ENCODE measurements at places on chromosomes 6 and 20.

DNA sequence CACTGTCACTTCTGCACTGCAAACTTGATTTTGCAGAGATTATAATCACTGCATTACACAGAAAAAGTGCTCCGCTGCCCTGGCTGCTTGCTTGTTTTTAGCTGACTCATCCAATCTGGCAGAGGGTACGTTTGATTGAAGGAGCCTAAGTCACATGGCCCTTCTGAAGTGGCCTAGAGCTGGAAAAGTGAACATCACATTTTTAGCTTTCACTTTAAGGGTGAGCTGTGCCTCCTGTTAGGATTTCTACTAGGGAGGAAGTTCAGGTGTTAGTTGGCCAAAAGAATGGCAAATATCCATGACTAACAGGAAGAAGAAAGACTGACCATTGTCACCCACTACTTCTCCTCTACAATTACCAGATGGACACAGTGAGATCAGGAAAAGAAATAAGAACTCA lies 889.1 kb upstream of the MAP3K7 start:
- DNase-seq = peak; percentile 8

DNA sequence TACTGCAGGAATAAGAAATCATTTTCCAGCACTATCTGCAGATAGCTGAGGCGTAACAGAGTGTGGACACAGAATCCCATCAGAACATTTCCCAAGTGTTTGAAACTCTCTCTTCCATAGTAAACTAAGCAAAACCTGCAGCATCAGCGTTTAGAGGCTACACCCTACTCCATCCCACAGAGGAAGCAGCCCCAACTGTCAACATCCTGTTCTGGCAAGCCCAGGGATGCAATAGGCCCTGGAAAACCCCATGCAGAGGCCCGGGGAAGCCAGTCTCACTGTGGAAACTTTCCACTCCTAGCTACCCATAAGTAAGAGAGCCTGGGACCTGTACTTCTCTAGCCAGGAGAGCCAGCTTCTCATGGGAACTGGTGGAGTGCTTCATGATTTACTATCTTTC lies 129.4 kb downstream of the LY86 start:
- no peak for DNase-seq

DNA sequence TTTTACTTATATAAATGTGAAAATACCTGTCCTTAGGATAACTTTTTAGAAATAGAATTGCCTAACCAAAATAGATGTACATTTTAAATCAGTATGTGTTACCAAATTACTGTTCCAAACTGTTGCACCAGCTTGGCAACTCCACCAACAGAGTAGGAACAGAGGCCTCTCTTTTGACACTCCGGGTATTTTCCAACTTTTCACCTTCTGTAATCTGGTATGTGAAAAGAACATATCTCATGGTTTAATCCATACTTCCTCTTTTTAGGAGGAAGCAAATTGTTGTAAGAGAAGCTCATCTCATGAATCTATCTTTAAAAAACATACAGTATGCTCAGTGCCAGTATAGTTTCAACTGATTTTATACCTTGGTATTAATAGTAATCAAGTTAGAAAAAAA lies 24.9 kb downstream of the RNF144B start:
- no peak for DNase-seq

DNA sequence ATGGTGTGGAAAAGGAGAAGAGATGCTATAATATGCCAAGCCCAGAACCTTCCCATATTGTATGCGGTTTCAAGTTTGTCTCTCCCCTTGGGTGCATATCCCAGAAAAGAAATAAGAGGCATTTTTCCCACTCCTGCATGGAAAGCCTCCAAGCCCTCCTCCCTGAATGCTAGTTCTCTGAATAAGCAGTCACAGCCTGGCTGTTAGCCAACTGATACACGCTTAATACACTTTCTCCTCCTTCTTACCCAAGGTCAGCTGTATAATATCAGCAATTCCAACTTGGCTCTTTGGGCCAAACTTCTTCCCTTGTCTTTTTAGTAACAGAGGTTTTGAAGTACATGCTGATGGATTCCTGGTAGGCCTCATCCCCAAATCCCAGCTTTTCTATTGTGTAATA lies 440.1 kb downstream of the EPHA7 start:
- no peak for DNase-seq

- no peak for DNase-seq
These were observed 22.7 kb downstream of the TAF11 start for GRCh38 chr6:34865107-34865506.

All from WERI-Rb-1 (cell line).